ENCODE measurements at places on chromosomes 1 and 21.

GRCh38 chr1:178407655-178408054 is 89.1 kb downstream of the CLEC20A start:
- DNase-seq: no peak

- DNase-seq: no peak
These were observed 120.4 kb upstream of the C1orf174 start for GRCh38 chr1:4020449-4020848.

- no peak for DNase-seq
These were observed 402 bp downstream of the C21orf58 start for GRCh38 chr21:46323227-46323709.

DNA sequence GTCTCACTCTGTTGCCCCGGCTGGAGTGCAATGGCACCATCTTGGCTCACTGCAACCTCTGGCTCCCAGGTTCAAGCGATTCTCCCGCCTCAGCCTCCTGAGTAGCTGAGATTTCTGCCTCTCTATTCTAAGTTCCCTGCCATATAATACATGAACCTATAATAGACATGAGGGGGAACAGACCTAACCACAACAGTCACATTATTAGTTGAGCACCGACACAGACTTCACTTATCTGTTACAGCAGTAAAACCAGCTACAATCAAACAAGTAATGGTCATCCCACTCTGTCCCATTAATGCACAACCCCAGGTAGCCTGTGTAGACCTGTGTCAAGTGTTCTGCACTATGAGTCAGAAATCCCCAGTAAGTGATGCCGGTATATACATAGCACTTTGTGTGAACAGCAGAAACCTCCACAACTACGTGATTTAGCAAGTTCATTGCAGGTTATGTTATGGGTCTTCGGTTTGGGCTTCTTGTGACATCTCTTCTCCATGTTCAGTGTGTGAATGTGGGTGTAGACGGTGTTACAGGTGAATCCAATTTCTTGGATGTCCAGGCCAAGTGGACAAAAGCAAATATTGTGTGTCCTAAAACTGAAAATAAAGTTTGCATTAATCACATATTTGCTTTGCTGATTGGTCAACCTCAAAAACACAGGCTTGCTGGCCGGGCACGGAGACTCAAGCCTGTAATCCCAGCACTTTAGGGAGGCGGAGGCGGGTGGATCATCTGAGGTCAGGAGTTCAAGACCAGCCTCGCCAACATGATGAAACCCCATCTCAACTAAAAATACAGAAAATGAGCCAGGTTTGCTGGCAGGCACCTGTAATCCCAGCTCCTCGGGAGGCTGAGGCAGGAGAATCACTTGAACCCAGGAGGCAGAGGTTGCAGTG is 3.6 kb downstream of the MMACHC start:
- no peak for DNase-seq

All from posterior cingulate gyrus (tissue), 11 donors.